Hair follicular keratinocyte (primary cell): ENCODE measurements at places on chromosomes 2 and 18. TPM values are rescaled to one million over a fixed set of nuclear protein-coding genes. Genes with fewer than 3 reads are reported as not detected.

Gene IER3IP1
- total RNA-seq: 15.9 and 19.3 TPM in 2 replicates

Gene LAMA3
- total RNA-seq: 608 and 1,811 TPM in 2 replicates

Gene CRYGC
- total RNA-seq: not detected in 2 replicates

Gene CD8B
- total RNA-seq: not detected in 2 replicates

Gene HOXD1
- total RNA-seq: not detected in 2 replicates

Gene PHLPP1
- 6.9 and 7.7 TPM in 2 replicates for total RNA-seq

Gene IGFBP2
- 2.4 and 52.5 TPM in 2 replicates for total RNA-seq

Gene SH3RF3
- total RNA-seq: 0.57 and 0.86 TPM in 2 replicates
